ENCODE measurements at places on chromosomes 16 and 17.
A peak's percentile ranks its signal among the peaks of the same experiment; 100 is the strongest.

DNA sequence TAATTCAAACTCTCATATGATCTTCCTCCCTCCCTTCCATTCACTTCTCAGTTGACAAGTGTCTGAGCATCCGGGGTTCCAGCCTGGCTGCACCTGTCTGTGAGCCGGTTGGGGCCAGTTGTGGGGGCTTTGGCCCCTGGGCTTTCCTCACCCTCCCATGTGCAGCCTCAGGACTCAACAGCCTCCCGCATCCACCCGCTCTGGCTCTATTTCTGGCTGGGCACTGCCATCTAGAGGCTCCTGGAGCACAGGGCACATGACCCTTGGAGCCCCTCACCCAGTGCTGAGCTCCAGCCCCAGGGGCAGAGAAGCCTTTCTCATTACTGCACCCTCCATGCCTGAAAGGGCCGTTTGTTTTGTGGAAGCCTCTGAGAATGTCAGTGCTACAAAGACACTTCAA, 43.3 kb downstream of the HAPSTR1 start:
- DNase-seq, result peak; percentile 35

DNA sequence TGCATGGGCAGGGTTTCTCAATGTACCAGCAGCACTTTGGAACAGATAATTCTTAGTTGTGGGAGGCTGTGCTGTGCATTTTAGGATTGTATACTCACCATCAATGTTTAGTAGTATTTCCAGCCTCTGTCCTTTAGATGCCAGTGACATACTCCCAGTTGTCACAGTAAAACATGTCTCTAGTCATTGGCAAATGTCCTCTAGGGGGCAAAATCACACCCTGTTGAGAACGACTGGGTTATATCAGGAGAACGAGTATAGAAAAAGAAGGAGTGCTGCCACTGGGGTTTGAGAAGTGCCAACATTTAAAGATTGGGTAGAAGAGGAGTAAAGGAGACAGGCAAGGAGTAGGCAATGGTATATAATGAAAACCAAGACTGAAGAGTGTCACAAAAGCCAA, 37.9 kb upstream of the SMIM36 start:
- peak; percentile 20 for DNase-seq

GRCh38 chr16:84138500-84138823, 6.5 kb downstream of the HSDL1 start:
- DNase-seq, result no peak

- DNase-seq, result no peak
These were observed 97.5 kb downstream of the METRNL start for GRCh38 chr17:83176623-83177583.

GRCh38 chr17:53765609-53766008, 57.1 kb upstream of the KIF2B start:
- no peak for DNase-seq

DNA sequence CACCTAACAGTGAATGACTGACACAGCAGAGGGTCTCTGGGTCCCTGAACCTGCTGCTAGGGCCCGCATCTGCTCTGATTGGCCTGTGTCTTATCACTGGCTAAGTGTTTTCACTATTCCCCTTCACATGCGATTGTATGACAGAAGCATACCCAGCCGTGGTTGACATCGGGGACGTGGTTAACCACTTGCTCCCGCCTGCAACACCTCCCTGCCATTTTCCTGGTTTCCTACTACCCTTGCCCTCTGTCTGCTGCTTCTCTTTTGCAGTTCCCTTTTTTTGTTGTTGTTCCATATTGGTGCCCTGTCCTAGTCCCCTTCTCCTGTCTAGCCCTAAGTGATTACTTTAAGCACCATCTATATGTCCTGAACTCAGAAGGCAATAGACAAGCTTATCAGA, 177.0 kb downstream of the RGS9 start:
- no peak for DNase-seq

DNA sequence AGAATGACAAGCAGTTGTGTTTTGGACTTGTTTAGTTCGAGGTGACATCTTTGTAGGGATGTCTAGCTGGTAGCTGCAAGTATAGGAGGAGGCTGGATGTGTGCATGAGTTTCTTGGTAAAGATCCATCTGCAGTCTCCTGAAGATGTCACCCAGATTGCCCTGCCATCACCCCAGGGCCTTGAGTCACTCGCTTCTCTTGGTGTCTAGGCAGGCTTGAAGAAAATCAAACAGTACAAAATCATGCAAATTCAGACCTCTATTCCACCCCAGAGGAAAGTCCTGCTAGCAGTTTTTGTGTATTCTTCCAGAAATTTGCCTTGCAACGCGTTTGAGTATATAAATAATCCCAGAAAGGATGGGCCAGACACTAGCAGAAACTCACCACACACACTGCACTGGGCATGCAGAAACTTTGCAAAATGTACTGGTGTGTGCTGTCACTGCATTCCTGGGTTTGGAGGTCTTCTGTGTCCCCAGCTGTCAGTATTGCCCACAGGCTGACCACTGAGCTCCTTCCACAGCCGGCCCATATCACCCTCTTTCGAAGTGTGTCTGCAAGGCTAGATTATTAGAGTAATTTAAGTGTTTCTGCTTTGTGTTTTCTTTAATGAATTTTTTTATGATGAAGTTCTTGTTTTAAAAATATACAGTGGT, 51.5 kb downstream of the TENT4B start:
- DNase-seq, result no peak

DNA sequence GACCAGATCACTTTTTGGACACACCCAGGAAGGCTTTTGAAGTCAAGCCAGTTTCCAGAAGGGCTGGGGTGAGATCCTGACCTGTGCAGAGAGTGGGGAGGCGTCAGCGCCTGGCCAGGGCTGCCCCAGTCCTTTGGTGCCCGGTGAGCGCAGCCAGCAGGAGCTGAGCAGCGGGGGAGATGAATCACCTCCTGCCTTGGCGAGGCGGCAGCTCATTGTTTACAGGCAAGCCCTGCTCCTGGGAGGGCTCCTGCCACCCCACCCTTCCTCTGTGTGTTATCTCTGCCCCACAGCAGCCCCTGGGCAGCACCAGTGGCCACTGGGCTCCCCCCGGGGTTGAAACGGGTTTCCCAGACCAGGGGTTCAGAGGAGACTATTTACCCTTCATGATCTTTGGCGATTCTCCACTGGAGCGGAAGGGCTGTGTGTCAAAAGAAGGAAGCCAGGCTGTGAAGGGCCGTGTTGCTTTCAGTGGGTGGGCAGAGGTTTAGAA, 14.1 kb upstream of the ITGB4 start:
- DNase-seq, result no peak

- DNase-seq, result peak; percentile 65
These were observed 24.5 kb downstream of the RCVRN start for GRCh38 chr17:9880582-9880999.

- DNase-seq, result no peak
These were observed 67.2 kb upstream of the MARCHF10 start for GRCh38 chr17:62875296-62875695.

DNA sequence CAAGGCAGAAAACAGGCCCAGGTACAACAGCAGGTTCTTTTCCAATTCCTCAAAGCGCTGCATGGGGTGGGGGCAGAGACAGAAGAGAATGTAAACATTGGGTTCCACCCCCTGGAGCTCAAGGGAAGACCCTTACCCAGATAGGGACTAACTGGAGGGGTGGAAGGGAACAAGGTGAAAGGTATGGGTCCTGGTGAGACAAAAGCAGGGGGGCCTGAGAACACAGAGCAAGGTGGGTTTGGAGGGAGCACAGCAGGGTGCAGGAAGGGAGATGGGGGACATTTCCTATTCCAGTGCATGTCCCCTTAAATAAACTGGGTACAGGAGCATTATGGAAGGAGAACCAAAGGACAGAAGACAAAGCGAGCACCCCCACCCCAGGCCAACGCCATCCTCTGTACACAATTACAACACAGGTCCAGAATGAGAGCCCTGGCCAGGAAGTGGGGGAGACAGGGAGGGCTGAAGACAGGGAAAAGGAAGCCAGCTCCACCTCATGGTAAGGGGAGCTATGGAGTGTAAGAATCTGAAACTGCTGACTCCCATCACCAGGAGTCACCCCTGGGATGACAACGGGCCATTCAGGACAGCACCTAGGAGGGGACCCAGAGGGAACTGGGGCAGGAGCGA, 2.1 kb upstream of the CD2BP2 start:
- no peak for DNase-seq

DNA sequence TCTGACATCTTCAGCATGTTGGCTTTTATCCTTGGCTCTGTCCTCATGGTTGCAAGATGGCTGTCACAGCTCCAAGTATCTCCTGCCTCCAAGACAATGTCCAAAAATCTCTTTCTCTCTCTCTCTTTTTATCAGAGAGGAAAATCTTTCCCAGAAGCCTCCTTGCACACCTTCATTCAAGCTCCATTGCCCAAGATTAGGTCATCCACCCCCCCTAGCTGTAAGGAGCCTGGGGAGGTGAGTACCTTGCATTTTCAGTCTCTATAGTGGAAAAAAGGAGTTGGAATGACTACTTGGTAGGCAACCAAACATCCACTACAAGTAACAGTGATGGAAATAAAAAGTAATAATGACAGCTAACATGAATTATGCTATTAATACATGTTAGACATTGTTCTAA, 22.0 kb upstream of the NSMCE1 start:
- DNase-seq, result no peak

DNA sequence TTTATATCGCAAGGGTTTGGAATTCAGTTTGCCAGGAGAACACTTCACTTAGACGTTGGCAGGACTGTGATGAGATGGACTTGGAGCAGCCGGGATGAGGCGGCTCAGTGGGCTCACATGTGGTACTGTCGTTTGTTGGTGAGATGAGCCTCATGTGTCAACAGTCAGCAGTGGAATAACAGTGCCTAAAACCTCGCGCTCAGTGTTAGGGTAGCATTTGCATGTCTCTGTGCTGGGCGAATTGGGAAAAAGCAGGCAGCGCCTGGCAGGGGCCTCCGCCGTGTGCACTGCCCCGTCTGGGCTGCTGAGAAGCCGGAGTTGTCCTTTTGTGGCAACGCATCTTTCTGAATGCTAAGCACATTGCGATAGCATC, 49.7 kb downstream of the CRISPLD2 start:
- DNase-seq, result no peak

GRCh38 chr16:67084345-67085028, 25.3 kb upstream of the PHAF1 start:
- DNase-seq, result no peak

DNA sequence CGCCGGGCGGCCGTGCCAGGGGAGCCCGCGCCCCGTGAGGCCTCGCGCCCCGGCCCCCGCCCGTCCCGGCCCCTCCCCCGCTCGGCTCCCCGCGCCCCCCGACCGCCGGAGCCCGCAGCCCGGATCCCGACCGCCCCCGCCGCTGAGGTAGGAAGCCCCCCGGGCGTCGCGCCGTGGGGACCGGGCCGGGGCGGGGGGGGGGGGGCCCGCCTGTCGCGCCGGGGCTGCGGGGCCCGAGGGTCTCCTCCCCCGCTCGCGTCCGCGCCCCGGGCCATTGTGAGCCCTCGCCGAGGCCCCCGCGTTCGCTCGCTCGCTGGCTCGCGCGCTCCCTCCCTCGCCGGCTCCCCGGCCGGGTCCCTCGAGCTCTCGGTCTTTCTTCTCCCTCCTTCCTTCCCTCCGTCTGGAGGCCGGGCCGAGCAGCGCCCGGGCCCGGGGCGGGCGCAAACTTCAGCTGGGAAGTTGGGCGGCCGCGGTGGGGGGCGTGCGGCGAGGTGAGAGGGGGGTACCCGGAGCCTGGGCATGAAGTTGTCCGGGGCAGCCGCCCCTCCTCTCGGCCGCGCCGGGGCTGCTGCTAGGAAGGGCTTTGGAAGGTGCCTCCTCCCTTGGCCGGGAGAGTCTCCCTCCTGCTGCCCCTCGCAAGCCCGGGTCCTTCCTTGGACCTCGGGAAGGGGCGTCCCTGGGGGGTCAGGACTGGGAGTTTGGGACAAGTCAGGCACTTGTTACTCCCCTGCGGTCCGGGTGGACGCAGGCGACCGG, 419 bp downstream of the GLIS2 start:
- DNase-seq, result no peak

- DNase-seq, result no peak
These were observed 78.8 kb upstream of the ANKFN1 start for GRCh38 chr17:56074361-56074890.

All from CD14-positive monocyte (primary cell).